ENCODE measurements at places on chromosomes 11 and 22. TPM values are rescaled to one million over a fixed set of nuclear protein-coding genes. Genes with fewer than 3 reads are reported as not detected.

The UCP3 gene
- polyA plus RNA-seq = 1.2 TPM

- DNase-seq = no peak
These were observed 43.8 kb downstream of the KCNQ1OT1 start for GRCh38 chr11:2655834-2656622.

DNA sequence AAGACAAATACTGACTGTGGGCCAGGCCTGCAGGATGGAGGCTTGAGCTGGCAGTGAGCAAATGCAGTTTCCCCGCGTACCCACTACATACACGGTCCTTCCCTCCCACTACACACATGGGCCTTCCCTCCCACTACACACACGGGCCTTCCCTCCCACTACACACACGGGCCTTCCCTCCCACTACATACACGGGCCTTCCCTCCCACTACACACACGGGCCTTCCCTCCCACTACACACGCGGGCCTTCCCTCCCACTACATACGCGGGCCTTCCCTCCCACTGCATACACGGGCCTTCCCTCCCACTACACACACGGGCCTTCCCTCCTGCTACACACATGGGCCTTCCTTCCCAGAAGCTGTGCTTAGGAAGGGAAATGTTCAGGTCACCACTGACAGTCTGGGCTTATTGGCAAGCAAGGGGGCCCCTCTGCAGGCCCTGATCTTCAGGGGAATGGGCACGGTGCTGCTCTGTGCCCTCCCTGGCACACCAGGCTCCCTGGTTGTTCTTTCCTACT is 10.8 kb downstream of the DNAL4 start:
- no peak for DNase-seq

The HBE1 gene
- 2.4 TPM for polyA plus RNA-seq

DNA sequence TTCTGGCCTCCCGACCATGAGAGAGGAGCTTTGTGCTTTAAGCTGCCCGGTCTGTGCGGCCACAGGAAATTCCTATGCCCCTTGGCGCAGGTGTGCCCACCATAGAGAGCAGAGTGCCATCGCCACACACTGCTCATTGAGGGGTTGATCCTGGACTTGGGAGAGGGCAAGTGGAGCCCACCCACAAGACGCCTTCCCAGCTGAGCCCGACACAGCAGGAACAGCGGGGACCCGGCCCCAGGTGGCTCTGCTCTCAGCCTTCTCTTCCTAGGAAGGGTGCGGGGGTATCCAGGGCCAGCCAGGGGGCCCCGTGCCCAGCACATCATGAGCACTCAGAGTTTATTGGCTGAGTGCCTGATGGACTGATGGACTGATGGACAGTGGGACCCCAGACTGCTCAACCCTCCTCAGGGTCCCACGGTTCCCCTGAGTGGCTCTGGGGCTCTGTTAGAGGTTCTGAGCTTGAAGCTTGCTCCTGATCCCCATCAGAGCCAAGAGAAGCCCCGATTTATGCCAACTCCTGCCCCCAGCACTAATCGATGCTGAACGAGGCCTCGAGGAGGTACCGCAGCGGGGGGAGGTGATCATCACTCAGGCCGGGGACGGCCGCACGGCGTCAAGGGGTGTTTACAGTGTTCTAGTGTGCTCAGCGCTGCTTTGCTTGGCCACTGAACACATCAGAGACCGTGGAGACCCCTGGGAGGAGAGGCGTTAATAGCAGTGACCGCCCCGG is 13.5 kb upstream of the MRGPRD start:
- DNase-seq = no peak
